ENCODE measurements at places on chromosomes 6 and 20.
A peak's percentile ranks its signal among the peaks of the same experiment; 100 is the strongest.

DNA sequence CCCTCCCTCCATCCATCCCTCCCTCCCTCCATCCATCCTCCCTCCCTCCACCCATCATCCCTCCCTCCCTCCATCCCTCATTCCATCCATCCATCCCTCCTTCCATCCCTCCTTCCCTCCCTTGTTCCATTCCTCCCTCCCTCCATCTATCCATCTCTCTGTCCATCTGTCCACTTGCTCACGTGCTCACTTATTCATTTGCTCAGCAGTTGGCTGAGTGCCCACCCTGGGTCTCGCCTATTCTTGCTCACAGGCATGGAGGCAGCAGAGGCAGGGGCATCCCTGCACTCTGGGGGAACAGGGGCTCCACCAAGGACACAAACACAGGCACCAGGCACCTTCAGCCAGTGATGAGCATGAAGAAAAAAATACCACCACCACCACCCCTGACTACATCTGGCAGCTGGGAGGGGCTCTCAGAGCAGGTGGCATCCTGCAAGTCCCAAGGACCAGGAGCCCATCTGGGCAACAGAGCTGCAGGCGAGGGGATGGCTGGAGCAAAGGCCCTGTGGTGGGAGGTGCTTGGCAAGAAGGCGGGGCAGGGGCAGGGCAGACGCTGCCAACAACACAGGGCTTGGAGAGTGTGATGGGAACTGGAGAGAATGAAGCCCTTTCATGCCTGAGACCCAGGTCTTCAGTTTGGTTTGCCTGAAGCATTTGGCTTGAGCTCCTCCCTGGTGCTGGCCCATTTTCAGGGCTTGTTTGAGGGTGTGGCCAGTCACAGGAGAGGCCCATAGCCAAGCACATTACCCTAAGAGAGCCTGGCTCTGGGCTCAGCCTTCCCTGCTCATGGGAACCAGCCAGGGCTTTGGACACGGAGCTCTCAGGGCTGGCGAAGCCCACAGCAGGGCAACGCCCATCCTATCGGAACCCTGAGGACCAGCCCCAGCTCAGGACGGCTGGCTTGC, 40.2 kb upstream of the MRGBP start:
- no peak for DNase-seq

DNA sequence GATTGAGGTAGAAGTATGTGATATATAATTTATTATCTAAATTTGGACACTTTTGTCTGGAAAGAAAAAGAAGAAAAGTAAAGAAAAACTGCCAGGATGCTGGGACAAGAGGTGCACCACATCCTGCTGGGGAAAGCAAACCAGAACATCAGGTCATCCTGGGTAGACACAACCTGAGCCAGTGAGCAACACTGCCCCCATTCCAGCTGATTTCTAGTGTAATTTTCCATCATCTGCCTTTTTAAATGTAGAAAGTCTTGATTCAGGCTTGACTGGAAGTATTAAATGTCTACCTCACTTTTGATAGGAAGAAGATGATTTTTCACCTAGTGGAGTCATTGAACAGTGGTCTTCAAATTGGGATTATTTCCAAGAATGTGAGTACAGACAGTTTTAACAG, 1164.5 kb upstream of the CITED2 start:
- no peak for DNase-seq

DNA sequence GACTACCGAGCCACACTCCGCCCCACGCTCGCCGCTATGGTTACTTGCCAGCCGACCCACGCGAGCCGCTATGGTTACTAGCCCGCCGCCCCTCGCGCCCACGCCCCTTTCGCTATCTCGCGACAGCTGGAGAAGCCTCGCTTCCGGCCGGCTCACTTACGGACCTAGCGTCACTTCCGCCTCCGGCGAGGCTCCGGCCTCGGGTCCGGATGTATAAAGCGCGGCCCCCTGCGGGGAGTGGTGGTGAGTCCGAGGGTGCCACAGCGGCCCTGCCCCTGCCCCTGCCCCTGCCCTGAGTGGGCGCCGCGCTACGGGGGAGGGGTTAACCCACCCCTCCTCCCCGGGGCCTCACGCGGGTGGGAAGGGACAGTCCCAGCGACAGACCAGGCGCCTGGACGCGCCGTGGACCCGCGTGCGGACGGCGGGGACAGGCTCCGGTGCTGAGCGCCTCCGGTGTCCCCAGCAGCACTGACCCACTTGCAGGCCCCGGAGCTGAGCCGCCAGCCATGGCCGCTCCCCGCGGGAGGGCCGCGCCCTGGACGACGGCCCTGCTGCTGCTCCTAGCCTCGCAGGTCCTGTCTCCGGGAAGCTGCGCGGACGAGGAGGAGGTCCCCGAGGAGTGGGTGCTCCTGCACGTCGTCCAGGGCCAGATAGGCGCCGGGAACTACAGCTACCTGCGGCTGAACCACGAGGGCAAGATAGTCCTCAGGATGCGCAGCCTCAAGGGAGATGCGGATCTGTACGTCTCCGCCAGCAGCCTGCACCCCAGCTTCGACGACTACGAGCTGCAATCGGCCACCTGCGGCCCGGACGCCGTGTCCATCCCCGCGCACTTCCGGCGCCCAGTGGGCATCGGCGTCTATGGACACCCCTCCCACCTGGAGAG, at the start of the genes C6orf120 and WDR27:
C6orf120 (plus strand) TSS at position 173 of the 886 bp plus-strand sequence; CDS start at position 507, 334 bp downstream.
WDR27 (minus strand) TSS at position 76 of the 886 bp plus-strand sequence. CDS start 13,024 bp downstream, outside the sequence.
- peak; percentile 98 for DNase-seq

GRCh38 chr20:35174458-35175216, 2.8 kb downstream of the PROCR start:
- DNase-seq: no peak

DNA sequence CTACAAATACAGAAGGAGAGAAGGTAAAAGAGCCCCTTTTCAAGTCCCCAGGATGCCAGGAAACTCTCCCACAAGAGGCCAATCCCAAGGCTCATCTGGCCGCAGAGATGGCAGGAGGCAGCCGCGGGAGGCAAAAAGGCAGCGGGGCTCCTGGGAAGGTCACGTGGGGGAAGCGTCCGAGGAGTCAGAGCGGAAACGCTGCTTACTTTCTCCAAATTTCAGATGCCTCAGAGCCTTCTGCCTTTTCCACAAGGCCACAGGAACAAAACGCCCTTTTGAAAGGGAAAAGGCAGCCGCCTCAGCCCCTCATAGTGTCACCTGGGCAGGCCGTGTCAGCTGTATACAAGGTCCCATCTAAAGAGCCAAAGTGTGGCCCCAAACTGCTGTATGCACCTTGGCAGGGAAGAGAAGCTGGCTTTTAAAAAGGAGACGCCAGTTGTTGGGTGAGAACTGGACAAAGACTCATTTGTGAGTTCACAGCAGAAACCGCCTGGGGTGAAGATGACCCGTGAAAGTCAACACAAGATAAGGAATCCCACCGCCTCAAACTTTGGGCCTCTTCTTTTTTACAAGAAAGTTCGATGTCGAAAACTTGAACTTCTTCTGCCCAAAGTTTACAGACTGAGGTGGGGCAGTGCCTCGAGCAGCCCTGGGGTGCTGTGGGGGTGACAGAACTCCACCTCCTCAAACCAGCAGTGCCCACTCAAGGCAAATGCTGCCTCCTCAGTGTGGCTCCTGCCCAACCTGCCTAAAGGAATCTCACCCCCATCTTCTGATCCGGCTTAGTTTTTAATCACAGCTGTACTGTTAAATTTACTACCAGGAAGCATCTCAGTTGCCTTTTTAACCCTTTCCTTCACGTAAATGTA, 45.4 kb downstream of the EZR start:
- no peak for DNase-seq

DNA sequence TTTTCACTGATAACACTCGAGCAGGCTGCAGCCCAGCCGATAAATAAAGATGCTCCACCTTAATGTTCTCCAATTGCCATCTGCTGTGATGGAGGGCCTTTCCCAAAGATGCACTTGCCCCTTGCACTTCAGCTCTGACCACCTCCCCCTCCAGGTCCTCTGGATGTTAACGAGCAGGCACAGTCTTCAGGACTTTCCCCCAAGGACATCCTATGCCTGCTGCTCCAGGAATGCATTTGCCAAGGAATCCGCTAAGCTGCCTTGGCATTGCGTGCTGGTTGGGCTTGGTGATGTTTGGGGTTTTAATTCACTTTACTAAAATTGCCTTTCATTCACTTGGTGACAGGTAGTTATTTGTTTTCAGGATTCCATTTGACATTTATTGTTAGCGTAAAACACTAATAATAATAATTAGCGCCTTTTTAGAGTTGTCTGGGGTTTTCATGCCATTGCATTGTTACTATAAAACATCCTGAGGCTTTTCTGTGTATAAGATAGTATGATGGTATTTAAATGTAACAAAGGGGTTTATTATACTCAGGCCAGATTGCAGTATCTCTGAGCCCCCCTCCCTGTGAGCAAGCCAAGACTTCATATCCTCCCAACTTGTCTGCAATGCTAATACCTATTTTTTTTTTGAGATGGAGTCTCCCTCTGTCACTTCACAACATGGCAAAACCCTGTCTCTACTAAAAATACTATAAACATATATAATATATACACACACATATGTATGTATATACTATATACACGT, 66.7 kb upstream of the TSHZ2 start:
- no peak for DNase-seq

- DNase-seq: no peak
Observed at GRCh38 chr6:6591778-6592465, 3.4 kb downstream of the LY86 start.

DNA sequence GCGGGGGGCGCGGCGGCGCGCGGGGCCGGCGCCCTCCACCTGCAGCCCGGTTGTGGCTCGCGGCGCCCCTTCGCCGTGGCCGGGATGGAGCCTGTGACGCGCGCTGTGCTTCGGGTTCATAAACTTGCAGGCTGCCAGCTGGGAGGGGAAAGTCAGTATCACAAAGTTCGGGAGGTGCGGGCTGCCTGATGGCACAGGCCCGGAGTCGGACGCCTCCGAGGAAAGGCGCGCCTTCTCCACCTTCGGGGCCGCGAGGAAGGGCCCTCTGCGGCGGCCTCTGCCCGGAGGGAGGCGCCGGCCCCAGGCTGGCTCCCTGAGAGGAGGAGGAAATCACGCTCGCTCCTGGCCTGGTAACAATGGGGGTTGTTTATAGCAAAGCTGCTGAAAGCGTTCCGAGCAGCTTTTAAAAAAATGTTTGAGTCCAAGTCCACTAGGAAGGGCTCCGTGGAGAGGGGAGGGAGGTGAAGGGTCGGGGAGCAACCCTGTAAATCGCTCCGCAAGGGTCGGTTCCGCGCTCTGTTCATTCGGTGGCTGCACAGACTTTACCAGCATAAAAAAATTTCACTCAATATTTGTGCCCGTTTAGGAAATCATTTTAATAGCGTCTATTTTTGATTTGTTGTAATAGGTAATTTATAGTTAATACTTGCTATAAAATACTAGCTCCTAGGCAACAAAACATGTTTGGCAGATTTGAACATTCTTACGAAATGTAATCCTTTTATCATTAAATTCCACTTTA, 1.0 kb downstream of the AFDN start:
- DNase-seq: no peak

DNA sequence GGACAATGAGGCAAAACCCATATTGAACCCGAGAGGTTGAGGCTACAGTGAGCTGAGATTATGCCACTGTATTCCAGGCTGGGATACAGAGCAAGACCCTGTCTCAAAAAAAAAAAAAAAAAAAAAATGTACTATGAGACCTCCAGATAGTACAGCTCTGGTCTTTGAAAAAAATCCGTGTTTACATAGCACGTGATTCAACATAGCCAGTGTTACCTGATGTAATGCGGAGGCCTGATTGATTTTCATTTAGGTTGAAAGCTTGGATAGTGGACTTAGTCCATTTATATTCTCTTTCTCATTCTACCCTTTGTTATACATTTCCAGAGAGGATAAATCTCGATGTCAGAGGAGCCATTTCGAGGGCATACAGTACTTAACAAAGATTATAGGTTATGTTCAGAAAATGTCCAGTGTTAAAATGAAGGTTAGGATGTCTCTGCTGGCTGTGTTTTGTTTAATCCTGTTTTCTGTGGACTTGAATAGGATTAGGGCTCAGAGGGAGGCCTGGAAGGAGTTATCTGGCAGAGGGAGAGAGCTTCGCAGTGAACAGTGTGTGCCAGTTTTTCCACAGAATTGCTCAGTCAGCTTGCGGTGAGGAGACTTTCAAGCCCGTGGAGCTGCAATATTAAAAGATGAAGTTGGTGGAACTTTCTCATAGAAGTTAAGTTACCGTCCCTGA, 33.9 kb upstream of the BCLAF1 start:
- no peak for DNase-seq

DNA sequence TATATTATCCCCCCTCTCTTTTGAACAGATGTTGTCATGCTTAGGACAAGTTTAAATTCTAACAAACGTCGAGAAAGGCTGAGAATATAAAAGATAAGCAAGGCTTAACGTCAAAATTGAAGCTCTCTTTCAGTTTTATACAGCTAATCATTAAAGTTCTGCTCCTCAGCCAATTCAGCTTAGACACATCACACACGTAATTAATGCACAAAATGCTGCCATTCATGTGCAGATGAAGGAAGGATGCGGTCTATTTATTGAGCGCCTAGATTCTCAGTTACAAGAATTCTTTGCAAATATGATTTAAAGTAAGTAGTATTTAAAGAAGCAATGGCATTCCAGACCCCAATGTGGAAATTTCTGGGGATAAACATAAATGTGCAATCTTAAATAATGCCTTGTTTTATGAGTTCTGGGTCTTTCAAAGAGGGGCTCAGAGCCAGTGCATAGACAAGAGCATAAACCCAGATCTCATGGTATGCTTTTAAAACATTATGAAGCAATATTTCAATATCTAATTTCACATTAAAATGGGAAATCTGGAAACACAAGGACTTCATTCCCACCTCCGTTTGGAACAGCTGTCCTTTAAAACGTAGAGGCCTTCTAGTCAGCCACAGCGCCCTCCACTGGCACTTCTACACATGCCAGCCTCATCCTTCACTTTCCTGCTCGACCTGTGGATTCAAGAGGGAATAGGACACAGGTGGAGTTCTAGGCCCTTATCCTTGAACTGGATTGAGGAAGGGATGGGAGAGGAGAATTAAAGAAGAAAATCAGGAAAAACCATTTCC, 85.8 kb downstream of the LYRM4 start:
- DNase-seq: no peak

DNA sequence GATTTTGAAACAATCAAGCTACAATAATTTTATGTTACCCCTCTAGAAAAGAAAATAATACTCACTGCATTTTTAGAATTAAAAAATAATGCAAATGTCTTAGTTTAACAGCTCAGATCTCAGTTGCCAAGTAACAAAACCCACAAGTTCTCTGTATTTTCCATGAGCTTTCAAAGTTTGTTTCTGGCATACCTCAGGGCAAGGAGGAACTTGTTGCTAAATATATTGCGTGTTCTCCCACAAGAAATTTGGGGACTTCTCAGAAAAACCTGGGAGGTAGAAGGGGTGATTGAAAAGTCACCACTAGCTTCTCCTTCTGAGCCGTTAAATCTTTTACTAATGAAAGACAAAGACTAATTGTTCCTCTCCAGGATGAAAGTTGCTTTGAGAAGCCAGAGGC, 236.8 kb upstream of the MARCKS start:
- DNase-seq: no peak

DNA sequence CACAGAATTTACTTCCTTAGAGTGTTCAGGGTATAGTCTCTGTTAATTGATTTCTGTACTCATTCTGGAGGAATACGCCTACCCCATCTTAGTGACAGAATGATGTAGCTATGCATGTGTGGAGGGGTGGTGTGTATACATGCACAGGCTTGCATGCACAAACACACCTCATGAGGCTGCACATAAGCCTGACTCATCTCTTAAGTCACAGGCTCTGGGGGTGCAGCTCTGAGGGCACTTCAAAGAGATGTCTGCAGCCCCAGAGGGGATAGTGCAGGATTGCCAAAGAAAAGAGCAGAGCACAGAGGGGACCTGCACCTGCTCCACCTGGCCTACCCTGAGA, 24.6 kb downstream of the TBX18 start:
- no peak for DNase-seq

GRCh38 chr6:154514481-154514880, 4.0 kb upstream of the CNKSR3 start:
- no peak for DNase-seq

Measured in stimulated activated CD8-positive, alpha-beta memory T cell treated with anti-CD3 and anti-CD28 coated beads, Interleukin-15, amount 100 ng/mL, for 24 hours (primary cell).